Activated CD4-positive, CD25-positive, alpha-beta regulatory T cell treated with anti-CD3 and anti-CD28 coated beads, Interleukin-2, amount 50 U/mL, for 72 hours (primary cell): ENCODE measurements at places on chromosomes 11 and 22.

GRCh38 chr11:22786475-22786874 is 43.1 kb downstream of the SVIP start:
- DNase-seq: no peak

DNA sequence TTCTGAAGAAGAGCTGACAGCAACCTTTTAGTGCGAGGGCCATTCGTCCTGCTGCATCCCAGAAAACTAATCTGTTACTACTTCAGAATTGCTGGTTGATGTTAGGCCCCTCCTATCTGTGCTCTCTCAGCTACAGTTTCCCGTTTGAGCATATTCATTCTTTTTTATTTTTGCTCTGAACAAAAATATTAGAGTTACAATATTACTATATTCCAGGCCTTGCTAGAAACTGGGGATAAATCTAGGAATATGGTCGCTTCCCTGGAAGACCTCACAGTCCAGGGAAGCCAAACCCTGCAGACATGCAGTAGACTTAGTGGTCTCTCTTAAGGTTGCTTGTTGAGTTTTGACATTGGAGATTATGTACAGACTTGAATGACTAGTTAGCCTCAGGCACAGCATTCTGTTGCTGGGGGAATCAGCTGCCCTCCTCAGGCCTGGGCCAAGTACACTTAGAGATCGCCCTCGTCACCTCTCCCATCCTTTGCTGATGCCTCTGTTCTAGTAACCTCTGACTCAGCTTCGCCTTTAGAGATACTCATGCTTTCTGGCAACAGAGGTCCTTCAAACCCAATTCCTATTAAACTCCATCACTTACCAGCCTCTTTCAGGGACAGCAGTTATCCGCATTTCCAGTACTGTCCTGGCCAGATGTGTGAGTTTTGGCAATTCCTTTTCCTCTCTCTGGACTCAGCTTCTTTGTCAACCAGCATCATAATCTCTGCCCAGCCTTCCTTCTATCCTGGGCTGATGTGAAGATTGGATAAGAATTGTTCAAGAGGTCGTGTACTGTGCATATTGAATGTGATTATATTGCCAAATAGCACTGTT is 698 bp upstream of the ANAPC15 start:
- DNase-seq: no peak

DNA sequence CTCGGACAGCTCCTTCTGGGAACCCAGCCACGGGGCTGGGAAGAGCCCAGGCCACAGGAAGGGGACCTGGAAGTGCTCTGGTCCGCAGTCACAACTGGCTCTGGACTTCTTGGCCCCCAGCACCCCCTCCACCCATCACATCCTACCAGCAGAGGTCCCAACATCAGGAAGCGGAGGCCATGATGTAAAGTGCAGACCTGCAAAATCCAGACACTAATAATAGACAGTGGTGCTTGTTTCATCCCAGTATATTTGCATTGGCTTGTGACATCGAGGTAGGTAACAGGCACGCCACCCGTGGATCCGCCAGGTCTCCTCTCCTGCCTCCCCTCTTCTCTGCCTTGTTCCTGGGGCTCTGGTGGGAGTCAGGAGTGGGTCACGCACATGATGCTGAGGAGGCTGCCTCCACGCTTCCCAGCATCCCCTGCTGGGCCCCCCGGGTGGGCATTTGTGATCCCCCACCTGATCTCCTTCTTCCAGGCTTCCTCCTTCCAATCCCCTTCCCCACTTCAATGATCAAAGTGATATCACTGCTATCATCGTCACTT is 1454.0 kb downstream of the BRD1 start:
- no peak for DNase-seq

DNA sequence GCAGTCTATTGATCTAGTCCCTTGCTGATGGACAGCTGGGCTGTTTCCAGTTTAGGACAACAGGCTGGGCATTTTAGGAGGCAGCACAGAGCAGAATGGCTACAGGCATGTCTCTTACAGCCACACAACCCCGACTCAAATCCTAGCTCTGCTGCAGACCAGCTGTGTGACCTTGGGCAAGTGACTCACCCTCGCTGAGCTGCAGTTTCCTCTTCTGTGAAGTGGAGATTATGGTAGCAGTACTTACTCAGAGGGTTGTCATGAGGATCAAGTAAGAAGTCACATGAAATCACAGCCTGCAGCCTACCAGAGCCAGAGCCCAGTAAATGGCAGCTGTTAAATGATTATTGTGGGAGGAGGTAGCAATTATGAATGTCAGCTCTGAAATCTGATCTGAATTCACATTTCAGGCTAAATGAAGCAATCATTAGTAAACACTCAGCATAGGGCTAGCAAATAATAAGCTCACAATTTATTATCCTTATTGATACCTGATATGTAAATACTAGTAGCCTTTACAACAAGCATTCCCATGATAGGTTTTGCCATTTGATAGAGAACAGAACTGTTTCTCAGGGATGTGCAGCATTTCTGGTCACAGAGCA is 58.9 kb downstream of the MYEOV start:
- DNase-seq: no peak

DNA sequence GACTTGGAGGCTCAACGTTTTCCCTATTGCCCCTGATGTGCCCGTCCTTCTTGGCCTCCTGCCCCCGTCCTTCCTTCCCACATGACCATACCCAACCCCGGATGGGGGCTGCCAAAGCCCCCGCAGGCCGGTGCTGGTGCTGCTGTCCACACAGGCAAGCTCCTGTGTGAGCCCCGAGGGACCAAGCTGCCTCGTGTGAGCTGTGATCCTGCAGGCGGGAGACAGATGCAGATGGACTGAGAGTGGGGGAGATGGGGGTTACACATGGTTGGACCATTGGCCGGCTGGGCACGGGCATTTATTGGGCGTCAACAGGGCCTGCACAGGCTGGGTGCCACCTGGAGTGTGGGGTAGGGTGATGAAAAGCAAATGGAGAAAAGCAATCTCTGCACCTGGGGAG is 313.2 kb upstream of the B3GAT1 start:
- DNase-seq: no peak

DNA sequence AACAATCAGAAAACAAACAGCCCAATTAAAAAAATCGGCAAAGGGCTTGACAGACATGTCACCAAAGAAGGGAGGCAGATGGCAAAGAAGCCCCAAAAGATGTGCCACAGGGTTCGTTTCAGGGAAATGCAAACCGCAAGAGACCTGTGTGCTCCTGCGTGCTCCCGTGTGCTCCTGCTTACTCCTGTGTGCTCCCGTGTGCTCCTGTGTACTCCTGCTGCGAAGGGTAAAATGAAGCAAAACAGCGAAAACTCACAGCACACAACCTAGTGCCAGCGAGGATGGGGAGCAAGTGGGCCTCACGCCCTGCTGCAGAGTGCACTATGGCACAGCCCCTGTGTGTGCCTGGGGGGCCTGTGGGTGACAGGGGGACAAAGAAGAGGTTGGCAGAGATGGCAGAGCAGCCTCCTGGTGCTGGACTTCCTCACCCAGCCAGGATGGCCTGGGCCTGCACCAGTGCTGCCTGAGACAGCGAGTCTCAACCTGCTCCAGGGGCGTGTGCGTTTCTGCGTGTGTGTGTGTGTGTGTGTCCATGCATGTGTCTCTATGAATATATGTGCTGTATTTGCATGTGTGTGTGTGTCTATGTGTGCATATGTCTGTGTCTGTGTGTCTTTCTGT is 14.0 kb downstream of the ASCL2 start:
- no peak for DNase-seq

DNA sequence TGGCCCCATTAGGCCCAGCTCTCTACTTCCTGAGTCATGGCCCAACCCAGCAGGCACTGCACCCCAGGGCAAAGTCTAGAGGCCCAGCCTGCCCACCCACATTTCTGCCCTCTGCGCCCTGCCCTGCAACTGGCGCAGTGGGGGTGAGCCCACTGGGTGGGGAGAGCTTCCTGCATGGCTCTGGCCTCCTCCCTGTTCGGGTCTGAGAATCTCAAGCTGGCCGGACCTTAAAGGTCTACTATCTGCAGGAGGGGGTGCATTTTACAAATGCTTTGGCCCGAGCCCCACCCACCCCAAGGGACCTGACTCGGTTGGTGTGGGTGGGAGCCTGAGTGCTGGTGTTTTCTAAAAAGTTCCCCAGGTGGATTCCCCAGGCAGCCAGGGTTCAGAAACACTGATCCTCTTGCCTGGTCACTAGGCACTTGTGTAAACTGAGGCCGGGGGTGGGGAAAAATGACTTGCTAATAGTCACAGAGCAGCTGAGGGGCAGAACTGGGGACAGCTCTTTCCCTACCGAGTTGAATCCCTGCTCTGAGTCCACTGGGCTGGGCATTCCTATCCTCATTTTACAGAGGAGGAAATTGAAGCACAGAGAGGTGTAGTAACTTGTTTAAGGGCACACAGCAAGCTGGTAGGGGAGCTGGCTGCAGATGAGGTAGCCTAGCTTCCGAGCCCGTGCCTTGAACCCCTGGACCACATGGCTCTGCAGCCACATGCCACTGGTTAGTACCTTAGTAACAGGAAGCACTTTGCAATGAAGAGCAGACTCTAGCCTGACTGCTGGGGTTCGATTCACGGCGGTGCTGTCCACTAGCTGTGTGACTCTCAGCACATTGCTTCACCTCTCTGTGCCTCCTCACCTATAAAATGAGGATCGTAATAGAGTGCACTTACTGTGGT is 36.3 kb downstream of the CD82 start:
- DNase-seq: peak; percentile 39

GRCh38 chr11:11157185-11157584 is 195.9 kb downstream of the CSNK2A3 start:
- no peak for DNase-seq

GRCh38 chr11:60377401-60378136 is 763 bp upstream of the MS4A7 start:
- no peak for DNase-seq

DNA sequence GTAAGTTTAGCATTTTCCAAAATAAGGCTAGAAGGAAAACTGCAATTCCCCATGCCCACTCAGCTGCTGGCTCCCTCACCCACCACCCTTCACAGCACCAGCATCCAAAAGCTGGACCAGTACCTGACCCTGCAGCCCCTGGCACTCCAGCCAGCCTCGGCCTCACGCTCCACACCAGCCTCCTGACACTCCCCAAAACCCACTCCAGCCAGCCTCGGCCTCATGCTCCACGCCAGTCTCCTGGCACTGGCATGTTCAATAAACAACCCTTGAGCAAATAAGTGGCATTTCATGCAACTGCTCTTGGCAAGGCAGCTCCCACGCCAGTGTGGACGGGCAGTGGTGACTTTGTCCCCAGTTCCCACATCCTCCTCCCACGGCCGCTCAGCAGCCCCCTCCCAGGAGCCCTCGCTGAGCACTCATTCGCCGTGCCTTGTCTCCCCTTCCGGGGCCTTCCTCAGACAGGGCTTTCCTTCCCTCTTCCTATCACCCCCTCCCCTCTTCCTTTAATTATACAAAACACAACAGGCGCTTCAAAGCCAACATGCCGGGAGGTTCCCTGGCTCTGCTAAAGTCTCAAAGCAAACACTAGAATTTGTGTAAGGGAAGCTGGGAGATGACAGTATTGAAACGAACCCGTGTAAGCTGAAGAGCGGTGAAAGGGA is 6.8 kb downstream of the TOLLIP start:
- no peak for DNase-seq

DNA sequence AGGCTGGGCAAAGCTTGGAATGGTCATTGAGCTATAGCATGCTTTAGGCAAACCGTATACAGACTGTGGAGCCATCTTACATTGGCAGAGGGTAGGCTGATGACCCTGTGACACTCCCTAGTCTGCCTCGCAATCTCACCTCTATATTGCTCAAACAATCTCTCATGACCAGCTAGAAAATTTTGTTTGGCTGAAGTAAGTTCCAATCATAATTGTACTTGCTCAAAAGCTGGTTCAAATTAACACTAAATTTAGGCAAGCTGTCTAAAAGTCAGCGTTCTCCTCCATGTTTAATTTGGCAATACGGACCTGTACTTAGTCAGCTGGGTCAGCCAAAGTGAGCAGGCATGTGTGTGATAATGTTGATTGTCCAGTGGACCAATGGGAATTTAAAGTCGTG is 133.0 kb downstream of the SWAP70 start:
- DNase-seq: no peak

- DNase-seq: no peak
Observed at GRCh38 chr11:15882876-15883454, 473.4 kb downstream of the SOX6 start.

DNA sequence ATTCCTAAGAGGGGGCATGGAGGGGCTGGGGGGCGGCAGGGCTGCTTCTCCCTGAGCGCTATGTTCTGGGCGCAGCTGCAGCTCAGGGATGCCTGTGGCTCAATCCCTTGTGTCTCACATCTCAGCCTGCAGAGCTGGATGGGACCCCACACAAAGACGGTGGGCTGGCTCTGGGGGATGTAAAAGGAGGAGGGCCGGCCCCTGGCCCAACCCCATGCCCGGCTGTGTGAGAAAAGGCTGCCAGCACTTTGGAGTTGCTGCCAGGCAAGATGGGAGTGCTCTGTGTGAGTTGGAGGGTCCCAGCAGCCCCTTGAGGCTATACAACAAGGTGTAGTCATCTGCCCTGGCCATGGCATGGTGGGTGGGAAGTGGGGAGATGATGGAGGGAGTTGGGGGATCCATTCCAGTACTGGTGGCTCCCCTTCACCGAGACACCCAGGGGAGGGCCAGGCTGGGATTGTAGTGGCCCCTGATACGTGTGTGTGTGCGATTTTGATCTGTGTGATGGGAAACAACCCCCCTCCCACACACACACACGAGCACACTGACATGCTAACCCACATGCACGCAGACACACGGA is 1.3 kb upstream of the TBX10 start:
- DNase-seq: no peak

DNA sequence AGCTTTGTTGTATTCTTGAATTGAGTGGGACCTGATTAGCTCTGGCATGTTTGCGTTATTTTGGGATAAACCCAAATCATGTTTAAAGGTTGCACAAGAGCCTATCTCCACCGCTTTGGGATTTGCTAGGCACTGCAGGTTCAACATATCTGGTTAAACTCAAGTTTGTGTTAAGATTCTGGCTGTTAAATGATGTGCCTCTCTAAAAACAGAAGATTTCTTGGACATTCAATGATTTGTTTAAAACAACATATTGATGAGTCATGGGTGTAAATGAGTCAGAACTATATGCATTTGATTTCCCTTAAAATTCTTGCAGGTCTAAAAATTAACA is 67.4 kb downstream of the AMOTL1 start:
- no peak for DNase-seq

DNA sequence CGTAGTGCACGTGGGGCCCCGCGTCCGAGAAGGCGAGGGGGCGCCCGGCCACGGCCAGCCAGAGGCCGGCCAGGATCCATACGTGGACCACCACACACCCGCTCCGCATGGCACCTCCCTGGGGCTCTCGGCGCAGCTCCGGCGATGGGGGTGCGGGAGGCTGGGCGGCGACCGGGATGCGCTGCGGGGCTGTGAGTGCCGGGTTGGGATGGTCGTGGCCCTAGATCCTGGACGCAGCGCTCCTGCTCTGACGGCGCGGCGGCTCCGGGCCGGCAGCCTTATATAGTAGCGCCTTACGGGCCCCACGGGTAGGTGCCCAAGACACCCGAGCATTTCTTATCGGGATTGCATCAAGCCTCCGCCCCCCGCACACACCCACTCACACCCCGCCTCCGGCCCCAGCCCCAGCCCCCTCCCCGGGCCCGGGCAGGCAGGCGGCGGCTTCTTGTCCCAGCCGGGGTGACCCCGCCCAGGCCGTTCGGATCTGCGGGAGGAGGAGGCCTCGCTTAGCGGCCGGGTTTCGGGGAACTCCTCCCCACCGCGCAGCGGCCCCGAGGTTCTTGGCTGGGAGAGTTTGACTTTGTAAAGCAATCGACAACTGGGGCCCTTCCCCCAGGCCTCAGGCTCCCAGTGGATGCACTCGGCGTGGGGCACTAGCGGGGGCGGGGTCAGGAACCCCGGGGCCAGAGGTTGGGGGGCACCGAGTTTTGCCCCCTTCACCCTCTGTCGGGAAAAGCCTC is at the start of gene FGF19:
TSS of gene FGF19 (minus strand) at position 255 of the 740 bp plus-strand sequence. CDS start at position 109, 146 bp downstream.
- no peak for DNase-seq
